ENCODE measurements at places on chromosomes 7 and 10. TPM values are rescaled to one million over a fixed set of nuclear protein-coding genes. Genes with fewer than 3 reads are reported as not detected.

FOXP2 gene
- total RNA-seq = 2.5 TPM

SNX13 gene
- 52.2 TPM for total RNA-seq

- no peaks in the 10 kb centered on the region for H3K4me1 ChIP-seq
- H3K27ac ChIP-seq = no peak overlapping the region
- no peaks in the 10 kb centered on the region for H3K36me3 ChIP-seq
- no peak for DNase-seq
- H3K4me3 ChIP-seq = no peak overlapping the region
Observed at GRCh38 chr10:20502903-20503585, 394.1 kb downstream of the NEBL start.

DNA sequence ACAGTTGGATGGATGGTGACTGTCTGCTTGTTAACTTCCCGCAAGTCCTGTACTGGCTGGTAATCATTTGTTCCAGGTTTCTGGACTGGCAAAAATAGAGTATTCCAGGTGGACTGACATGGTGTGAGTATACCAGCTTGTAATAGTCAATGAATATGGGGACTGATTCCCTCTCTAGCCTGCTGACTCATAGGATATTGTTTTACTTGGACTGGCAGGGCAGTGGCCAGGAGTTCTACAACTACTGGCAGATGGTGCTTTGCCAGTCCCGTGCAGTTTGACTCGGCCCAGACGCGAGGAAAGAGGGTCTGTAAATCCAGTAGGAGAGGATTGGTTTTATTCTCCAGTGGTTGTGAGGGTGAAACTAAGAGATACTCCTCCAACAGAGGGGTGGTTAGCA is 78.0 kb downstream of the PRR15 start:
- H3K4me3 ChIP-seq = no peak overlapping the region
- no peaks in the 10 kb centered on the region for H3K27me3 ChIP-seq
- peaks cover 7% of the 10 kb centered on the region for H3K36me3 ChIP-seq
- DNase-seq = no peak

- H3K4me3 ChIP-seq = no peak overlapping the region
- no peaks in the 10 kb centered on the region for H3K4me1 ChIP-seq
- no peaks in the 10 kb centered on the region for H3K27me3 ChIP-seq
- H3K27ac ChIP-seq = no peak overlapping the region
- no peaks in the 10 kb centered on the region for H3K36me3 ChIP-seq
- no peak for DNase-seq
Observed at GRCh38 chr10:6671976-6672375, 91.9 kb upstream of the PRKCQ start.

GRCh38 chr10:43925793-43926192 is 277.1 kb upstream of the ZNF32 start:
- no peaks in the 10 kb centered on the region for H3K27me3 ChIP-seq
- no peak for DNase-seq
- H3K36me3 ChIP-seq = no peaks in the 10 kb centered on the region
- H3K4me1 ChIP-seq = peaks cover 20% of the 10 kb centered on the region
- no peak overlapping the region for H3K27ac ChIP-seq

GRCh38 chr10:58048936-58049335 is 218.8 kb downstream of the IPMK start:
- no peaks in the 10 kb centered on the region for H3K27me3 ChIP-seq
- no peak overlapping the region for H3K4me3 ChIP-seq
- no peak overlapping the region for H3K27ac ChIP-seq
- no peaks in the 10 kb centered on the region for H3K4me1 ChIP-seq
- H3K36me3 ChIP-seq = no peaks in the 10 kb centered on the region
- no peak for DNase-seq

- H3K4me3 ChIP-seq = no peak overlapping the region
- H3K27ac ChIP-seq = no peak overlapping the region
- H3K4me1 ChIP-seq = no peaks in the 10 kb centered on the region
- H3K27me3 ChIP-seq = peaks cover 6% of the 10 kb centered on the region
Observed at GRCh38 chr10:6647811-6648526, 67.9 kb upstream of the PRKCQ start.

DNA sequence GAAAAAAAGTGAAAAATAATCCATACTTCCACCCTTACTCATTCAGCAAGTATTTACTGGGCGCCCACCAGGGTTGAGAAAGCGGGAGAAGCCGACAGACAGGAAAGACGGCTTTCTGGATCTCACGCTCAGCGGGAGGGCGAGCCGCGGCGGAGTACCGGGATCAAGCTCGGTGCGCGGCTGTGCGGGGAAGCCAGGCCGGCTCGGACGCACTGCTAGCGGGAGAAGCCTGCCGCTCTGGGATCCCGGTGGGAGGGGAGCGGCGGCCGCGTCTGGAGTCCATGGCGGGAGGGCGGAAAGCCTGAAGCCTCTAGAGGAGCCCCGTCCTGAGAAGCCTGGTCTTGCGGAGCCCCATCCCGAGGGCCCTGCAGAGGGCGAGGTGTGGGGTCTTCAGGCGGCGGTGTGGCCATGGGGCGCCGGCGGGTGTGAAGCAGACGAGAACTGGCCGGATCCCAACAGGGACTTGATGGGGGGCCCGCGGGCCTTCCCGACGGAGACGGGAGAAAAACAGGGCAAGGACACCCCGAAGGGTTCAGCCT is 82.9 kb downstream of the VIPR2 start:
- H3K36me3 ChIP-seq = no peaks in the 10 kb centered on the region
- H3K27ac ChIP-seq = no peak overlapping the region
- H3K27me3 ChIP-seq = no peaks in the 10 kb centered on the region
- no peak overlapping the region for H3K4me3 ChIP-seq

Data from heart left ventricle (tissue), 16 donors.